NCI-H1105 (cell line): ENCODE measurements at places on chromosomes 6 and 20.

DNA sequence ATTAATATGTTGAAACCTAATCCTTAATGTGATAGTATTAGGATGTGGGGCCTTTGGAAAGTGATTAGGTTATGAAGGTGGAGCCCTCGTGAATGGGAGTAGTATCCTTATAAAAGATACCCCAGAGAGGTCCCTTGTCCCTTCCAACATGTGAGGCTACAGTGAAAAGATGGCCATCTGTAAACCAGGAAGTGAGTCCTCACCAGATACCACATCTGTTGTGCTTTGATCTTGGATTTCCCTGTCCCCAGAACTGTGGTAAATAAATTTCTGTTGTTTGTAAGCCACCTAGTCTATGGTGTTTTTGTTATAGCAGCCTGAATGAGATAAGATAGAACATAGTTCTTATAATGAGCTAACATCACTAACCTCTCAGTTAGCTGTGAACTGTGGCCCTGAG is 16.6 kb upstream of the CALHM6 start:
- no peak for DNase-seq

- no peak for DNase-seq
These were observed 35.9 kb downstream of the MOXD1 start for GRCh38 chr6:132365281-132365907.

- peak; percentile 74 for DNase-seq
These were observed 68.9 kb downstream of the PERP start for GRCh38 chr6:138038142-138038870.

- no peak for DNase-seq
These were observed 1.5 kb upstream of the TENT5A start for GRCh38 chr6:81753711-81754577.

GRCh38 chr6:109461733-109462526 is 6.4 kb upstream of the MICAL1 start:
- no peak for DNase-seq

DNA sequence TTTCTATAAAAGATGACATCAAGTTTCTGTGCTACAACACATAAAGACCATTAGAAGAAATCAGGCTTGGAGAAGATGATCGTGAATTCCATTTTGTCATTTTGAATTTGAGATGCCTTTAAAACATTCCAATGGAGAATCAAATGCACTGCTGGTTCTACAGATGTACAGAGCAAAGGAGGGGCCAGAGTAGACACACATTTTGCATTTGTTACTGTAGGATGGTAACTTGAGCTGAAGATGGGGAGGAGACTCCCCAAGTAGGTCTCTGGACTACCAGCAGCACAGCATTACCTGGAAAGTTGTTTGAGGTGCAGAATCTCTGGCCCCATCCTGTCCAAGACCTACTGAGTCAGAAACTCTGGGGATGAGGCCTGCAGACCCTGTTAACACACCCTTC is 121.6 kb upstream of the RALGAPA2 start:
- DNase-seq, result no peak

- no peak for DNase-seq
These were observed 21.1 kb upstream of the ROS1 start for GRCh38 chr6:117446861-117447260.

DNA sequence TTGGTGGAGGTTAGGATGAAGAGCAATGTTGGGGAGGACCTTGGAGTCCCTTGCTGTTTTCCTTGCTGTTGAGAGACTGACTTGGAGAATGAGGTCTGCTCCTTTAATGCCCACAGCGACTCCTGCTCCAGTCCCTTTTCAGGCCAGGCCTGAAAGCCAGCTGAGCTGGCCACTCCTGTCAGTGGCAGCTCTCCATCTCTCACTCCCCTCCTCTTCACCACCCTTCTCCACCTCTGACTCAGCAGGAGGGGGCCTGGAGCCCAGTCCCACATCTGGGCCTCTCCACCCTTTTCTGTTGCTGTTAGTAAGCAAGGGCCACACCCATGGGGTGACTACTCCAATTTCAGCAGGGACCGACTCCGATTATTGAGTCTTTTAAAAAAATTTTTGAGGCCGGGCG is 2.2 kb downstream of the SNX21 start:
- DNase-seq, result no peak

DNA sequence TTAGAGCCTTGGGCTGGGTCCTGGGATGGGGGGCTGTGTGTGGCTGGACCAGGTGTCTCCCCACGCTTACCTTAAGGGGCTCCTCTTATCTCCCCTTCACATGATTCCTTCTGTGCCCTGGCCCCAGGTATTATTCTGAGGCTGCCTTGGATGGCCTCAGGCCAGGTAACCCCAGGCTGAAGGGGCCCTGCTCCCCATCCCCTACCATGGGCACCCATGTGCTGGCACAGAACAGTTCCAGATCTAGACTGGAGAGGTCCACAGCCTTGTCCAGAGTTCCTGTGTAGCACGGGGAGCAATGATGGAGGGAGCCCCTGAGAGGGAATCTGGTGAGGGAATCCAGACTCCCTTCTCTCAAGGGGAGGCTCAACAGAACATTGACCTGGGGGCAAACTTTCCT is 32.1 kb downstream of the MOCS1 start:
- no peak for DNase-seq

- peak; percentile 31 for DNase-seq
These were observed 14.3 kb downstream of the ITPA start for GRCh38 chr20:3223651-3223993.

DNA sequence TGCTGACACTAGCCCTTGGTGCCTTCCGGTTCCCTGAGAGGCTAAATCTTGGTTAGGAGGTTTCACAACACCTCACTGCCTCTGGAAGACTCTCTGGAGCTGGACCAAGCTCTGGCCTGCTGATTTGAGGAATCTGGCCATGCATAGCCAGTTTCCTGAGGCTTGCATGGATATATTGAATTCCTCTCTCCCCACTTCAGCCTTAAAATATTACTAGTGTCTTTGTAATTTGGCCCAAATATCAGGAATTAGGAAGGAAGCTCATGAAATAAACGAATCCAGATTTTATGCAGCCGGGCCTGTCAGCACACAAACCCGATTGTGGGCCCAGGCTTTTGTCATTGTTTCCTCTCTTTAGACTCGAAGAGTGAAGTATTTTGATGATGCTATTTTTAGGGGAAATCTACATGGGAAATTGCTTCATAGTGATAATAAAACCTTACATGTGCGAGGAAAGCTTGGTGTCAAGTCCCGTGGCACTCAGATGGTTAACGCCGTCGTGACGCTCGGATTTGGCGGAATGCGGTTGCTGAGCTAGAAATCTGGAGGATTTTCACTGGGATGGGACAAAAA is 144.4 kb downstream of the PHACTR3 start:
- DNase-seq, result no peak

DNA sequence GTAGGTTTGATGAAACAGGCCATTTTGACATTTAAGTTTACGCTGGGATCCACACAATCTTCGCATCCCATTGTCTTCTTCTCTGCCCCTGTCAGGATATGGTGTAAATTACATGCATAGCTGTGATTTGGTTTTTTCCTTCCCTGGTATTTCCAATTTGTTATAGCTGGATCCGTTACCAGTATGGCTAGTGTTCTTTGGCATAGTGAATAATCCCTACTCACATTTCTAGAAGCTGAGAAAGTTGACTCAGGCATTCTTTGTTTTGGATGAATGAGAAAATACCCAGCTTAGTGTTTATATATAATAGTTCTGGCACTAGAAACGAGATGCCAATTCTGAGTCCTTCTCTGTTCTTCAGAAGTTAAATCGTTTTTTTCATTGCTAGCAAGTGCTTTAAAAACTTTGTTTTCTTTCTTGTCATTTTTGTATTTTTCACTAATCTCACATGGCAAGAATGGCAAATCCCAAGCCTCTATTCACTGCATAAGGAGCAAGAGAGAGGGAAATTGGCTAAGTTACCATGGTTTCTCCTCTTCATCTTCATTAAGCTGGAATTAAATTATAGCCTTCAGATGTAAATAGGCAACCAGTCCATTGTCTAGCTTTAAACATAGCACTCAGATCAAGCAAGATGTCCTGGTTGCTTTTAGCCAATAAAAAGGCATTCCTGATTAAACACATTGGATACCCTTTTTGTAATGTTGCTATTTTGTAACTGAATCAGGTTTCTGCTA is 91.9 kb upstream of the LAMP5 start:
- DNase-seq, result no peak

GRCh38 chr6:26198722-26199056 is 111.5 kb downstream of the HFE start:
- DNase-seq, result no peak

- no peak for DNase-seq
These were observed 23.4 kb downstream of the ACTR5 start for GRCh38 chr20:38771621-38772020.

DNA sequence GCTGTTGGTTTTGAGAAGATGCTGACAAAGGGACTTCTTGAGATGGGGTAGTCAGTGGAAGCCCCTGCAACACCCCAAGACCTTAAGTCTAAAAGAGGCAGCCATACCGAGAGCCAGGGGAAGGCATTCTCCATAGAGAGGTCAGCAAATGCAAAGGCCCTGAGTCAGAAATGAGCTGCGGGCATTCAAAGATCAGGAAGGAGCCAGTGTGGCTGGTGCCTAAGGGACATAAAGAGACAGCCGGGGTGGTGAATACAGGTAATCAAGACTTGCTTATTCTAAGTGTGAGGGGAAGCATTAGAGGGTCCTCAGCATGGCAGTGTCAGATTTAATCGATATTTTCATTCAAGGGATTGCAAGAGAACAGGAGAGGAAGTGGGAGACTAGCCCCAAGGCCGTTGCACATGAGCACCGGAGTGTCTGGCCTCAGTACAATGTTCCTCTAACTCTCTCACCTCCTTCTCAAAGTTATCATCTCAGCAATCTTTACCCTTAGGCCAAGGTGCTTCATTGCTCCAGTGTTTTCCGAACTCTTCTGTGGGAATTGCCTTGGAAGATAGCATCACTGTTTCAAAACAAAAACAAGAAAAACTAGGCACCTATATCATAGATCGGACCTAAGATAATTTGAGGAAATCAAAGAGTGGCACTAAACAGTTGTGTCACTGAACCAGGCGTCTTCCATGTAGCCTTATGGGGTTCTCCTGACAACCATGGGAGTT is 173.2 kb downstream of the DOK5 start:
- no peak for DNase-seq

GRCh38 chr6:78462728-78463127 is 404.6 kb upstream of the IRAK1BP1 start:
- DNase-seq, result no peak

DNA sequence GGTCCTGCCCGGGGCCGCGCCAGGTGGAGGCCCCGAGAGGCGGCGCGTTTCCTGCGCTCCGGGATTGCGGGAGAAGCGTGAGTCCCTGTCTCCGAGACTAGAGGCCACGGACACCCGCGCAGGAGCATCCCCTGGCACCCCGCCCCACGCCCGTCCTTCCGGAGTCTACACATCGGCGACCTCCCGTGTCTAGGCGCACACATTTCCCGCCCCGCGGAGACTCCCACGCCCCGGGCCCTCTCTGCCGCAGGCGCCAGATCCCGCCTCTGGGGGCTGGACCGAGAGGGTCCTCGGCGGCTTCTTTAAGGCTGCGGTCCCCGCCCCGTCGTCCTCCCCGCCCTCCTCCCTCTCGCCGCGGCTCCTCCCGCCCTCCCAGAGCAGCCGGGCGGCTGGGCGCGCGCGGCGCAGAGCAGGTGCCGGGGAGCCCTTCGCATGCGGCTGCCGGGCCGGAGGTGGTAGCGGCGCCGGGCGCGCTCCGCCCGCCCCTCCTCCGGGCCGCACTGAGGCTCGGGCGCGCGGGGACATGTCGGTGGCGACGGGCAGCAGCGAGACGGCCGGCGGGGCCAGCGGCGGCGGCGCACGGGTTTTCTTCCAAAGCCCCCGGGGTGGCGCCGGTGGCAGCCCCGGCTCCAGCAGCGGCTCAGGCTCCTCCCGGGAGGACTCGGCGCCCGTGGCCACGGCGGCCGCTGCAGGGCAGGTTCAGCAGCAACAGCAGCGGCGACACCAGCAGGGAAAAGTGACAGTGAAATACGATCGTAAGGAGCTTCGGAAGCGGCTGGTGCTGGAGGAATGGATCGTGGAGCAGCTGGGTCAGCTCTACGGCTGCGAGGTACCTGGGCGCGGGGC is at the start of gene PPP1R14C:
PPP1R14C (plus strand) TSS at position 375 of the 846 bp plus-strand sequence; CDS start at position 524, 149 bp downstream.
- peak; percentile 34 for DNase-seq

GRCh38 chr6:157640746-157641451 is 182.1 kb upstream of the SNX9 start:
- no peak for DNase-seq

DNA sequence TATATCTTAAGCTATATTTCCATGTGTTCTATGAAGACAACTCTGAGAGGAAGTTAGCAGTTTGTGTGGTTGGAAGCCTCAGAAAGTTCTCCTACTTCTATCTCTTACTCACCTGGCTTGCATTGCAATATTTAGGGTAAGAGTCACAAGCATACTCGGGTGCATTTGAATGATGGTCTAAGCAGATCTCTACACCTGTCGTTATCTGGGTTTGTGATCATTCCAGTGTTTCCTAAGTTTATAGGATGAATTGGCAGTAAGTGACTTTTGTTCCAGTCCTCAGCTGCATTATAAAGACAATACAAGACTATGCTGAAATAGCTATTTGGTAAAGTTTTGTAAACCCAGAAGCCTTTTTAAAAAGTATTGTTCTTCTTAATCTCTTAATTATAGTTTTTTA is 36.9 kb downstream of the CBFA2T2 start:
- DNase-seq, result no peak

DNA sequence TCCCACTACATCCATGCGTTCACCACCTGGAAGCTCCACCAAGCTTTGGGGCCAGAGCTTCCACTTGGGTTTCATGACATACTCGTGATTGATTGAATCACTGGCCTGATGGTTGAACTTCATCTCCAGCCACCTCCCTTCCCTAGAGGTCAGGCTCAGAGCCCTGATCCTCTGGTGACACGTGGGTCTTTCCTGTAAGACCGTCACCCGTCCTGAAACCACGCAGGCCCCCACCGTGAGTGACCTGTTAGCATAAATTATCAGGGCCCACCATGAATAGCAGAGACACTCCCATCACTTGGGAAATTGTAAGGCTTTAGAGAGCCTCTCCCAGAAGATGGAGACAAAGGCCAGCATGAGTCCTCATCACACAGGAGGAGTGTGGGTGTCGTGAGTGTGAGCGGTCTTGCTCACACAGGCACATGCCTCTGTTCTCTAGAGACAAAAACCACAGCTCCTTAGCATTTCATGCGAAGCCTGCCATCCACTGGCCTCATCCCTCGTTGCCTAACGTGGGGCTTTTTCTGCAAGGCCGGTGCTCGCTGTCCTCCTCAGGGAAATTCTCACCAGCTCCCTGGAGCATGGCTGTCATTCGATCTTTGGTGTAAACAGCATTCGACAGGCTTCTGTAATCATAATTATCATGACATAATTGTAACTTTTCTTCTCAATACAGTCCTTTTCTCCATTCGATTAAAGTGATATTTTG is 65.1 kb upstream of the DUSP22 start:
- DNase-seq, result no peak

GRCh38 chr6:111689419-111689818 is 83.7 kb upstream of the TRAF3IP2 start:
- no peak for DNase-seq

GRCh38 chr6:4413073-4413472 is 277.7 kb upstream of the ECI2 start:
- DNase-seq, result no peak

- no peak for DNase-seq
These were observed 117.5 kb upstream of the COL21A1 start for GRCh38 chr6:56364827-56365339.
